BJ (cell line): ENCODE measurements at places on chromosomes 7 and 10. TPM values are rescaled to one million over a fixed set of nuclear protein-coding genes. Genes with fewer than 3 reads are reported as not detected.

The HKDC1 gene
- polyA plus RNA-seq, result 0.09 and 0.18 TPM in 2 replicates

The AKR1C8 gene
- polyA plus RNA-seq, result not detected in 2 replicates

The TFPI2 gene
- polyA plus RNA-seq, result 113 and 143 TPM in 2 replicates

The FOXI2 gene
- polyA plus RNA-seq, result not detected in 2 replicates

The FGFR2 gene
- 0.18 and 0.26 TPM in 2 replicates for polyA plus RNA-seq

The CPVL gene
- polyA plus RNA-seq, result not detected in 2 replicates

The GRK5 gene
- polyA plus RNA-seq, result 14.7 and 20.8 TPM in 2 replicates

The ACTA2 gene
- 1,067 and 1,821 TPM in 2 replicates for polyA plus RNA-seq

The FBXO24 gene
- 0.33 and 0.40 TPM in 2 replicates for polyA plus RNA-seq

The USP6NL gene
- polyA plus RNA-seq, result 7.7 and 9.2 TPM in 2 replicates

The CNPY1 gene
- polyA plus RNA-seq, result not detected in 2 replicates

The OR6V1 gene
- not detected in 2 replicates for polyA plus RNA-seq

The GNGT1 gene
- polyA plus RNA-seq, result not detected in 2 replicates

The CYP3A4 gene
- polyA plus RNA-seq, result not detected in 2 replicates

The PAPOLB gene
- polyA plus RNA-seq, result 0.01 and 0.02 TPM in 2 replicates

The CPA4 gene
- polyA plus RNA-seq, result 52.5 and 54.9 TPM in 2 replicates

The PIK3AP1 gene
- 0.04 and 0.06 TPM in 2 replicates for polyA plus RNA-seq

The SNCG gene
- 6.3 and 9.7 TPM in 2 replicates for polyA plus RNA-seq

The ENTPD1 gene
- polyA plus RNA-seq, result 0.04 and 0.20 TPM in 2 replicates

The CYP2C19 gene
- not detected in 2 replicates for polyA plus RNA-seq

The SPRN gene
- 1.8 and 3.0 TPM in 2 replicates for polyA plus RNA-seq

The KCNH2 gene
- polyA plus RNA-seq, result 0.02 and 0.06 TPM in 2 replicates

The OR2A14 gene
- not detected in 2 replicates for polyA plus RNA-seq

The NUTM2A gene
- polyA plus RNA-seq, result 0.36 and 0.70 TPM in 2 replicates

The RUFY2 gene
- 6.7 and 15.2 TPM in 2 replicates for polyA plus RNA-seq

The FGL2 gene
- 0.01 TPM in 1 of 2 replicates, not detected in the other for polyA plus RNA-seq

The CYCS gene
- polyA plus RNA-seq, result 19.4 and 55.1 TPM in 2 replicates

The IL2RA gene
- polyA plus RNA-seq, result not detected in 2 replicates

The GSAP gene
- polyA plus RNA-seq, result 3.7 and 7.0 TPM in 2 replicates

The FOXP2 gene
- polyA plus RNA-seq, result 0.59 and 0.66 TPM in 2 replicates

The IFIT2 gene
- 6.2 and 11.4 TPM in 2 replicates for polyA plus RNA-seq

The HHEX gene
- polyA plus RNA-seq, result 2.6 and 3.4 TPM in 2 replicates

The CYP3A5 gene
- not detected in 2 replicates for polyA plus RNA-seq

The CDK14 gene
- 6.7 and 11.8 TPM in 2 replicates for polyA plus RNA-seq

The RALA gene
- 14.9 and 27.9 TPM in 2 replicates for polyA plus RNA-seq

The CTAGE4 gene
- 0.91 and 0.98 TPM in 2 replicates for polyA plus RNA-seq

The ELN gene
- 419 and 619 TPM in 2 replicates for polyA plus RNA-seq

The STEAP2 gene
- polyA plus RNA-seq, result 2.1 and 5.1 TPM in 2 replicates

The RPEL1 gene
- polyA plus RNA-seq, result 0.04 TPM in 1 of 2 replicates, not detected in the other

The BLVRA gene
- polyA plus RNA-seq, result 33.9 and 36.1 TPM in 2 replicates

The TEX47 gene
- polyA plus RNA-seq, result not detected in 2 replicates

The GPER1 gene
- 2.1 and 3.1 TPM in 2 replicates for polyA plus RNA-seq

The ASB10 gene
- not detected in 2 replicates for polyA plus RNA-seq

The TMEM196 gene
- polyA plus RNA-seq, result not detected in 2 replicates

The ERVW-1 gene
- polyA plus RNA-seq, result not detected in 2 replicates

The C10orf105 gene
- polyA plus RNA-seq, result 0.69 and 1.1 TPM in 2 replicates
